NCI-H1048 (cell line): ENCODE measurements at places on chromosomes 5 and 9.

GRCh38 chr5:149221326-149221725, 50.3 kb upstream of the AFAP1L1 start:
- no peak for DNase-seq

DNA sequence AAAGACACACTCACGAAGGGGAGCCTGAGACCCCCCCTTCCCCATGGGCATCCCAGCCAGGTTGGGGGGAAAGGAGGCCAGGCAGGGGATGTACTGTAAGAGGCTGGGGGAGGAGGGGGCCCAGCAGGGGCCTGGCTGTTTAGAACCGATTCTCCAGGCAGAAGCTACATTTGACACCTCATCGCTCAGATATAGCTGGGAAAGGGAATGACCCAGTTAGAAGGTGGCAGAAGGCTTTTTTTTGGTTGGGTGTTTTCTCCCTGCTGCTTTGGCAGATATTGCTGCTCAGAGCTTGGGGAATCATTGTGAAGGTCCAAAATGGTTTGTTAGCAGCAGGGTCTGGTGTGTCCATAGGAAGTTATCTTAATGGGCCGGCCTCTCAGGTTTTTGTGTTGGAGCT, 6.0 kb downstream of the CDX1 start:
- DNase-seq, result no peak

- no peak for DNase-seq
Observed at GRCh38 chr5:102798104-102798785, 43.1 kb downstream of the PAM start.

DNA sequence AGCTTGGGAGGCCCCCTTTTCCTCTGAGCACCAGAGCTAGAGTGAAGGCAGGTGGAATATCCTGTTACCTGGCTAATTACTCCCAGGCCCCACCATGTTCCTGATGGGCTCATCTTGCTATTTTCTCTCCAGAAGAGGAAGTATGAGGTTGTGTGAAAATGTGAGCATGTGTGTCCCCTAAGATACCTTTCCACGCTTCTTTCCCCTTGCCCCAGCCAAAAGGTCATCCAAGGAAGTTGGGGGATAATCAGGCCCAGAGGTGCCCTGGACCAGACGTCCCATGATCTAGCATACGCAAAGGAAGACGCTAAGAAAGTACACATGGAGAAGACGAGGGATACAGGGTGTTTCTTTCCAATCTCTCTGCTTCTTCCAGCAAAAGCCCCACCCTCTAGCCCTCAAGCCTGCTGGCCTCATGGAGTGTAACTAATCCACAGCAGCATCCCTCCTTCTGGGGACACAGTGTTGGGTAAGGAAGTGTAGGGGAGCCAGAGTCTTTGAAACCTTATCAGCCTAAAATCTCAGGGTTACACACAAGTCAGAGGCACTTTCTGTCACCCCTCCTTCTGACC, 115.3 kb downstream of the SLC1A3 start:
- DNase-seq, result no peak

DNA sequence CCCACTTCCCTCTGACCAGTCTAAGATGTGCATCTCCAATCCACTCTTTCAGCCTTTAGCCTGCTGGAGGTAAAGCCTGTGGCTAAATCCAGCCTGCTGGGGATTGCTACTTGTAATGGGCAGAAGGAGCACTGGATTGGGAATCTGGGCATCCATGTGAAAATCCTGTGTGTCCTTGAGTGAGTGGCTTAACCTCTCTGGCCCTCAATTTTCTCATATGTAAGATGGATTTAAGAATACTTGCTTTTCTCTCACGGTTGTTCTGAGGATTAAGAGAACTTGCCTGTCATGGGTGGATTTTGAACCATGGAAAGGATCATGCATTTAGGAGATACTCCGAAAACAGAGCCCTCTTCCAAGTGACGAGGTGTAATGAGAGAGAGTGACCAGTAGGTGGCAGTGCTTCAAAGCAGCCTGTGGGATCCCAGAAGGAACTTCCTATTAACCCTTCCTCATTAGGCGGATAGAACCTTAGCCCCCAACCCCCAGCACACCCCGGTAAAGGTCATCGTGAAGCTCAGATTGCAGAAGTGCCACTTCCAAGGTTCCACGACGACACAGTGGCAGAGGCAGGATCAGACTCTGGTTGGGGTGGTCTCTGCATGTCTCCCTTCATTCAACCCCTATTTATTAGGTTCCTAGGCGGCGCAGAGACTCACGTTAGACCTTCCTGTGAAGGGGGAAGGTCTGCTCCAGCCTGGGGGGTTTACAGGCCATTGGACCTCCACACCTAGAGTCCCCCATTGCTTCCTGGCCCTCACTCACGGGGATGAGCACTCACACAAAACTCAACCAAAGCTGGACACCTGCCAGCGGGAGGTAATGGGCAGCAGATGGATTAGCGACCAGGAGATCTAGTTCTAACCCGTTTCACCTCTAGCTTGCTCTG, 68.7 kb upstream of the ZNF618 start:
- no peak for DNase-seq

- DNase-seq, result no peak
Observed at GRCh38 chr5:111836426-111836825, 79.4 kb upstream of the NREP start.

DNA sequence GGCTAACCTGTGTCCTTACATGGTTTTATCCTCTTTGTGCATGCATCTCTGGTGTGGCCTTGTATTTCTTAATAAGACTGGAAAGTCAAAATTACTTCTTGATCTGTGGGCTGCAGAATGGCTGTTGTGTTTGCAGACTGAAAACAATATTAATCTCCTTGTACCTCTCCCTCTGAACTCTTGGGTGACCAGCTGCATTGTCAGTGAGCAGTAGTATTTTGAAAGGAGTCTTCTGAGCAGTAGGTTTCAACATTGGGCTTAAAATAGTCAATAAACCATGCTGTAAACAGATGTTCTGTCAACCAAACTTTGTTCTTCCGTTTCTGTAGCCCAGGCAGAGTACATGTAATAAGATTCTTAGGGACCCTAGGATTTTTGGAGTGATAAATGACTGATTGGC, 26.7 kb upstream of the NIM1K start:
- no peak for DNase-seq

- DNase-seq, result no peak
Observed at GRCh38 chr5:11547730-11548129, 356.5 kb downstream of the CTNND2 start.
